ENCODE measurements at places on chromosomes 1 and 21. TPM values are rescaled to one million over a fixed set of nuclear protein-coding genes. Genes with fewer than 3 reads are reported as not detected.

The SORT1 gene
- total RNA-seq, result 41.5 TPM

The LCE2C gene
- total RNA-seq, result not detected

The CXADR gene
- 150 TPM for total RNA-seq

The PGM1 gene
- 58.5 TPM for total RNA-seq

The LYPD8 gene
- not detected for total RNA-seq

The ITLN2 gene
- 2.4 TPM for total RNA-seq

The ENAH gene
- total RNA-seq, result 285 TPM

The EFCAB7 gene
- total RNA-seq, result 4.2 TPM

The NGF gene
- not detected for total RNA-seq

The TFF2 gene
- total RNA-seq, result not detected

The APCS gene
- total RNA-seq, result not detected

The HS2ST1 gene
- total RNA-seq, result 20.1 TPM

The SPATA1 gene
- 0.61 TPM for total RNA-seq

The TNFRSF14 gene
- total RNA-seq, result 0.29 TPM

The SPRR1B gene
- not detected for total RNA-seq

The SYCP1 gene
- total RNA-seq, result not detected

The EXOSC10 gene
- 83.4 TPM for total RNA-seq

The FLG2 gene
- total RNA-seq, result not detected

The IGSF3 gene
- total RNA-seq, result 18.6 TPM

The ARHGEF16 gene
- total RNA-seq, result 48.1 TPM

The CYP4B1 gene
- not detected for total RNA-seq

The AMY2B gene
- total RNA-seq, result 0.90 TPM

The PPM1J gene
- total RNA-seq, result 13.2 TPM

The CD1B gene
- not detected for total RNA-seq

The ZBTB8B gene
- 1.9 TPM for total RNA-seq

The SPATA46 gene
- not detected for total RNA-seq

The ACOT7 gene
- 85.2 TPM for total RNA-seq

The TARBP1 gene
- 20.2 TPM for total RNA-seq

The RHOU gene
- total RNA-seq, result 4.2 TPM

The SLAMF6 gene
- total RNA-seq, result not detected

The AMY1B gene
- total RNA-seq, result not detected

The CALML6 gene
- total RNA-seq, result 1.7 TPM

The EFNA1 gene
- total RNA-seq, result 1.9 TPM

The GUCA2A gene
- total RNA-seq, result not detected

The DPT gene
- total RNA-seq, result not detected

The UBE2U gene
- not detected for total RNA-seq
